Urinary bladder (tissue), 4 donors: ENCODE measurements at places on chromosomes 3 and 15. TPM values are rescaled to one million over a fixed set of nuclear protein-coding genes. Genes with fewer than 3 reads are reported as not detected.

Gene EAF2
- polyA plus RNA-seq: 5.5 TPM

Gene MOBP
- polyA plus RNA-seq: 0.94 TPM

Gene GPR149
- polyA plus RNA-seq: not detected

Gene SERINC4
- polyA plus RNA-seq: 0.61 TPM

Gene ABHD2
- polyA plus RNA-seq: 16.0 TPM

Gene PAQR9
- polyA plus RNA-seq: 0.03 TPM

Gene AGBL1
- polyA plus RNA-seq: not detected

Gene ZNF660
- 1.9 TPM for polyA plus RNA-seq

Gene SLC9C1
- not detected for polyA plus RNA-seq

Gene CADPS
- polyA plus RNA-seq: 1.4 TPM

Gene HESX1
- 1.1 TPM for polyA plus RNA-seq

Gene CCDC54
- polyA plus RNA-seq: not detected

Gene KLHDC8B
- 80.8 TPM for polyA plus RNA-seq

Gene CLSTN2
- polyA plus RNA-seq: 1.1 TPM

Gene GOLGA8Q
- polyA plus RNA-seq: 1.2 TPM

Gene TMC3
- 0.62 TPM for polyA plus RNA-seq

Gene HIGD2B
- not detected for polyA plus RNA-seq

Gene CCRL2
- polyA plus RNA-seq: 1.6 TPM

Gene LMAN1L
- polyA plus RNA-seq: 0.33 TPM

Gene NLGN1
- 8.4 TPM for polyA plus RNA-seq

Gene CHRNA7
- polyA plus RNA-seq: 2.0 TPM

Gene AADAC
- polyA plus RNA-seq: 0.94 TPM

Gene RAMAC
- 22.1 TPM for polyA plus RNA-seq

Gene ESYT3
- polyA plus RNA-seq: 2.4 TPM

Gene ADPRH
- polyA plus RNA-seq: 13.0 TPM

Gene VEPH1
- polyA plus RNA-seq: 0.37 TPM

Gene FAM81A
- 0.48 TPM for polyA plus RNA-seq
